NCI-H1105 treated with DMSO at 0.1 percent for 48 hours (cell line): ENCODE measurements at places on chromosomes 5 and 9.
A peak's percentile ranks its signal among the peaks of the same experiment; 100 is the strongest.

DNA sequence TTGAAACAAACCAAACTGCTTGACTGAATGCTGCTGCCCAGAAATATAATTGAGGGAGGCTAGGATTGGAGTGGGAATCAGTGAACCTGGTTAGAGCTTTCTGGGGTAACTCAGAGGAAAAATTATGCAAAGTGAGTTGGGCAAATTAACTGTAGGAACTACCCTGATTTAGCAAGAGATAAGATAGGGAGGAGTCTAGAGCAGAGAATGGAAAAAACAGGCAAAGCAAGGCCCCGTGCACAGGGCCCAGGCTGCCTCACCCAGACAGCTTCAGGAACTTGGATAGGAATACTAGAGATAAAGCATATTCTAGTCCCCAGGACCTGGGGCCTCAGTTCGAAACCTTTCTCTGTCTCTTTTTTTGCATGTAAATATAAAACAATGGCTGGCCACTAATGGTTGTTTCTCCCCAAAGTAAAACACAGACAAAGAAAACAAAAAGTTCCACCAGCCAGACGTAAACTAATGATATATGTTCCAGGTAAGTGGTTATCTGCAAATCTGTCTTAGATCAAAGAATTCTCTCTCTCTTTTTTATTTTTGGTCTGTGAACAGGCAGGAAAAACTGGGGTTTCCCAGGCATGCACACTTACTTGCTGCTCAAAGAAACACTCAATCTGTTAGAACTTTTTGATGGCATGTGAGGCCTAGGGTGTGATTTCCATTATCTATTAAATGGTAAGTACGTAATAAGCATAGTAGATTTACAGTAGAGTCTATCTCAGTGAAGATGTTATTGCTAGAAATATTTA is 168.1 kb upstream of the MAP3K1 start:
- no peak for DNase-seq

DNA sequence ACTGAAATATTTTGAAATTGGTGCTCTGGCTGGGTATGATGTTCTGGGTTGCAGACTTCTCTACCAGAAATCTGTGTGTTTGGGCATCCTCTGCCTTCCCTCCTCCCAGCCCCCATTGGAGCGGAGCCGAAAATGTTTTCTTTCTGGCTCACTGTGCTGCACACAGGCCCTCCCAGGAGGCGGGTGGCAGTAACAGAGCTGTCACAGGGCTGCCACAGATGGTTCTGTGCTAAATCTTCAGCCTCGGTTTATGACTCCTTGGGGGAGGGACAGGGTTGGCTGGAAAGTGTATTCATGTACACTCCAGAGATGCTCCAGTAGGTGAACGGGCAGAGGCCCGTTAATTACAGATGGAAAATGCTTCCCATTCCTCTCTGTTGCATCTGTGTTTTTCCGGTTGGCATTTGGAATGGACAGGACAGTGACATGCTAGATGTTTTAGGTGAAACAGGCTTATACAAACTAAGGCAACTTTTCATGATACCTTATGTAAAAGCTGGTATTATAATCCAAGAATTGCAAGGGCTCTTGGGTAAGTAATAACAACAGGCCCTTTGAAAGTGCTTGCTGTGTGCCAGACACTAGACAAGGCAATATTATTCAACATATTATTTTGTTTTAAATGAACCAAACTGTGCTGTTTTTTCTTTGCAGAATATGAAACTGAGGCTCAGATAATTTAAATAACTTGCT is 180.2 kb downstream of the ADCY2 start:
- no peak for DNase-seq

DNA sequence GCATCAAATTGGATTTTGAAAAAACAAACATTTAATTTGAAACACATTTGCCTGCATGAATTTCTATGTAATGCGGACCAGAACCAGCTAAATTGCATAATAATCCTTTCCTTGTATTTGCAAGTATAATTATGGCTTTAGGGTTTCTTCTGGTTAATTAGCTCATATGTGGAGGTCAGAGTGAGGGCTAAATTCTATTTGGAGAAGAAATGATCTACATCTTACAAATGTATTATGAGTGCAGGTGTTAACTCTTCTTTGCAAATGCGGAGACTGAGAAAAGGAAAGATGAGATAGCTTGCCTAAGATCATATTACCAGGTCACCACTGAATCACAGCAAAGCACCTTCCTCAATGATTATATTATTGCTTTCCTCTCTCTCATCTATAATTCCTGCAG is 194.7 kb downstream of the CDH9 start:
- DNase-seq: no peak

DNA sequence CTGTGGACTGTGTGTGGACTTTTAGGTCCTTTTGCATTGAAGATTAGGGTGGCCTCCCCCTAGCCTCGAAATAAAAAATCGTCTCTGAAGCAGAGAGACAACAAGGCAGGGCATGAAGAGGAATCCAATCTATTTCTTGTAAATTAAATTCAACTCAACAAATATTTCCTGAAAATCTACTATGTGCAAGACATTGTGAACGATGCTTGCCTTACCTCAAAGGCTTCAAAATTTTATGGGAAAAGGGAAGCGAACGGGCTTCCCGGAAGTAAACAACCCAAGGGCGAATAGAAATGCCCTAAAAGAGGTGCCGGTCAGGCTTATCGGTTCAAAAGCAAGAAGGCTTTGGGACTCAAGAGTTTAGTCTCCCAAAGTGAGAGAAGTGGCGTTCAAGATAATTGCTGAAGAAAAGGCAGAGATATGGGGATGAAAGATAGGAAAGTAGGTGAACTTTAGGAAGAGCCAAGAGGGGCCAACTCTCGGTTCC is 525 bp downstream of the KIF24 start:
- DNase-seq: peak; percentile 76

DNA sequence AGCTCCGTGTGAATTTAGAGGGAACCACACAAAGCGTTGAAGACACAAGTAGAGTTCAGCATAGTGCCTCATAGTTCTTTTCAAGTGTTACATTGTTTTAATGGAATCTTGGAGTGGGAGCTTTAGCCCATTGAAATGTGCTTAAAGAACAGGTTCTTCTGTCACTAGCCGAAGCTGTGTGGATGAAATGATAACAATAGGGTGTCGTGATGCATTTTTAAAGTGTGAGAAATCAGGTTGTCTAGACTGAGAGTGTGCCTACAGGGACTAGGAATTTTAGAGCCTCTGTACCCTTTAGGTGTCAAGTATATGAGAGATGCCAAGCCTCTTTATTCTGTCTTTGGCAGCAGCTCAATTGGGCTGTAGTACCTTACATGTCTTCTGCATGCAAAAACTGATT is 83.0 kb downstream of the NDUFS4 start:
- no peak for DNase-seq

- DNase-seq: no peak
These were observed 5.0 kb downstream of the DIRAS2 start for GRCh38 chr9:90637626-90638025.

GRCh38 chr5:174504266-174504726 is 220.1 kb upstream of the MSX2 start:
- DNase-seq: no peak

GRCh38 chr5:28165096-28165495 is 1126.7 kb upstream of the CDH9 start:
- DNase-seq: no peak

GRCh38 chr5:133977161-133977787 is 8.8 kb upstream of the C5orf15 start:
- peak; percentile 64 for DNase-seq

- DNase-seq: no peak
These were observed 76.4 kb downstream of the ABCA1 start for GRCh38 chr9:104851546-104851920.

DNA sequence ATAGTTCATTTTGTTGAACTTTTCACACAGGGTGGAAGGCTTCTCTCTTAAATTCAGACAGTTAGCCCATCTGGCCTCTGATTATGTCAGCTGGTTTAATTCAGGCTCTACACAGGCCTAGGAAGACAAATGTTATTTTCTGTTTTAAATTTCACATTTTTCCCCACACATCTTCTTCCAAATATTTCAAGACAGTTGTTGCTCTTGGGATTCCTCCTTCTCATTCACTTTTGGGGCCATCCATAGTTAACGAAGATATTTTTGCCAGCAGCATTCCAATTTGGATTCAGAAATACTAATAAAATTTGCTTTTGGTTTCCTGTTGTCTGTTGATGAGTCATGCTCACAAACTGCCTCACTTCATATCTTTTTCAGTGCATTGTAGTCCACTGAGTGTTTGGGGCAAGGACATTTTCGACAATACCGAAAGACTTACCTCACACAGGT is 475.4 kb downstream of the DMAC1 start:
- no peak for DNase-seq

DNA sequence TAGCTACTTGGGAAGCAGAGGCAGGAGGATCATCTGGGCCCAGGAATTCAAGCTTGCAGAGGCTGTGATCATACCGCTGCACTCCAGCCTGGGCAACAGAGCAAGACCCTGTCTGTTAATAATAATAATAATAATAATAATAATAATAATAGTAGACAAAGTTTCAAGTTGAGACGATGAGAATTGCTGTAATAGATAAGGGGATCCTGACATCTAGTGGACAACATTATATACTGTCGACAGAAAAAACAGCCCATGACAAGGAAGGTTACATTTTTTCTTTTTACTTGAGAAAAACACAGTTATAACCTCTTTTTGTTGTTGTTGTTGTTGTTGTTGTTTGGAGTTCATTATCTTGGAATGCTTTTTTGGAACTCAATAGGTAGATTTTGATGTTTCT is 35.3 kb downstream of the NDFIP1 start:
- DNase-seq: peak; percentile 26

DNA sequence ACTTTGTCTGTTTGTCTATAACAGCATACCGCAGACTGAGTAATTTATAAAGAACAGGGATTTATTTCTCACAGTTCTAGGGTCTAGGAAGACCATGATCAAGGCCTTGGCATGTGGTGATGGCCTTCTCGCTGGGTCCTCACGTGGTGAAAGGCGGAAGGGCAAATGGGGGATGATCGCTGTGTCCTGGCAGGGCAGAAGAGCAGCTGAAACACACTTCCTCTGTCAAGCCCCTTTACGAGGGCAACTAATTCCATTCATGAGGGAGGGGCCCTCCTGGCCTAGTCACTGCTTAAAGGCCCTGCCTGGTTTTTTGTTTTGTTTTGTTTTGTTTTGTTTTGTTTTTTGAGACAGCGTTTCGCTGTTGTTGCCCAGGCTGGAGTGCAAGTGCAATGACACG is 41.9 kb upstream of the UBTD2 start:
- DNase-seq: no peak

- DNase-seq: no peak
These were observed 212.5 kb downstream of the RAB3C start for GRCh38 chr5:58795327-58795726.

DNA sequence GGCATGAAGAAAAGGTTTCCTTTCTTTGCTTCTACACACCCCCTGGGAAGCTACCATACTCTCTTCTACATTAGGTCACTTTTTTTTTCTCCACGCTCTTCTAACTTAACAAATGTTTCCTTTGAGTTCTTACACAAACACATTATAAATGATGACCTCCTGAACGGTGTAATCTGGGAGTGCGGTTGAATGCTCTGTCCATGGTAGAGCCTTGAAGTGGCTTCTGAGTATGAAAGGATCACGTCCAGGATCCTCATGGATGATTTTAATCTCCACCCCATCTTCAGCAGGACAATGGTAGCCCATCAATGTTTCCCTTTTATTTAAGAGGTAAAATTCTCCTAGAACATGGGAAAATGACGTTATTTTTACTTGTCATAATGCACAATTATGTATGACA is 587.3 kb downstream of the SEMA5A start:
- no peak for DNase-seq

DNA sequence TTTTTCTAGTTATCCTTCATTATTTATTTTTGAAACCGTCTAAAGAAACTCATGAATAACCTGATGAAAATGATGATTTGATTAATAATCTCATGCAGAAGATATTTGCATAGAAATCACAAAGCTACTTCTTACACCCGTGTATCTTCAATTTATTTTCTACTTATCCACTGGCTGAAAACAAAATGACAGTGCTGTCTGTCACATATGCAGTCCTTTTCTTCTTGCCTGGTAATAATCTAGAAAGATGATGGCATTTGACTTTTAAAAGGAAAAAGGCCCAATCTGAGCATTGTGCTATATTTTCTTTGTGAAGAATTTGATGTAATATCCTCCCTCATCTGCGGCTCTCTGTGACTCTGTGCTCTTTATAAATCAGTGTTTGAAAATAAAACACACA is 253.3 kb downstream of the PRR16 start:
- DNase-seq: no peak

- no peak for DNase-seq
These were observed 154.0 kb downstream of the WDR70 start for GRCh38 chr5:37532976-37533740.

- peak; percentile 78 for DNase-seq
These were observed 1.6 kb downstream of the DMRT2 start for GRCh38 chr9:1051584-1052275.

DNA sequence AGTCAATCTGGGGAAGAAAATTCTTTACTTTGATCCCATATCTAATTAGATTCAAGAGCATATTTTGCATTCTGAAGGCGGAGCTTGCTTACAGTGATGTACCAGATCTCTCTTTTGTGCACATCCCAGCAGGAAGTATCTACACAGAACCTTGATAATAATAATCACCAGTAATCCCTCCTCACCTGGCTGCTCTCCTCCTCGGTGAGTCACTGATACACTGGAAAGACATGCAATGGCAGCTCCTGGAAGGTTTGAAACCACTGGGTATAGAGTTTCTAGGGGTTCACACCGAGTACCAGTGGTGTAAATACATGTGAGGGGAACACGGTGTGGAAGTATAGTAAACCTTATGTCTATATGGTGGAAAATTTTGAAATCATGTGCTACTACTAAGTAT is 205.5 kb upstream of the TARS1 start:
- DNase-seq: no peak

- DNase-seq: no peak
These were observed 8.1 kb downstream of the SPDL1 start for GRCh38 chr5:169591636-169592035.

- peak; percentile 86 for DNase-seq
These were observed 84.9 kb downstream of the ZNF608 start for GRCh38 chr5:124661317-124662141.

- no peak for DNase-seq
These were observed 52.2 kb downstream of the ROPN1L start for GRCh38 chr5:10493884-10494283.

DNA sequence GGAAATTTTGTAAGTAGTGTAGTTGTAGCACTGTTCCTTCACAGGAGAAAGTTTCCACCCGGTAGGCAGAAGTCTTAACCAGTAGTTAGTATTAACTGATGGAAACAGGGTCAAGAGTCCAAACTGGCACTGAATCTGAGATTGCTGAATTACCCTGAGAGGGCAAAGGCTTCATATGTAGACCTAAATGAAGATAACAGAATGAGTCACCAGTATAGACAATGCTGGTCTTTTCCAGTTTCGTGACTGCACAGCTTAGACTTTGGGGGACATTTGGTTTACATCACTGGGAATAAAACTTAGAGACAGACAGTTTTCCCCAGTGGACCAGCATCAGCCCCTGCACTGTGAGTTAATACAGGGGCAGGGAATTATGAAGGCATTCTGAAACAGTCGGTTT is 60.5 kb downstream of the PCSK5 start:
- no peak for DNase-seq

- no peak for DNase-seq
These were observed 380.3 kb upstream of the TNC start for GRCh38 chr9:115498303-115498702.

DNA sequence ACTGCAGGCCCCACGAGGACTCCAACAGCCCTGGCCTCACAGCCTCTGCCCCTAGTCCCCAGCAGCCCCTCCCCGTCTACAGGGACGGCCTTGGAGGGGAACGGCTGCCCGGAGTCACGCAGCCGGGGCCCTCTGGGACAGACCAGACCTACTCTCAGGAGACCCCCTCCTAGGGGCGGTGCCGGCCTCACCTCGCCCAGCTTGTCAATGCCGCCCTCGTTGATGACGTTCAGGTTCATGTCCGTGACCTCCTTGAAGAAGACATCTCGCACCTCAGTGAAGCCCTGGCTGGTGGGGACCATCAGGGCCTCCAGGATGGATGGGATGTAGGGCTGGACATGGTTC is 58.6 kb downstream of the LRSAM1 start:
- DNase-seq: no peak
